ENCODE measurements at places on chromosomes 4 and X. TPM values are rescaled to one million over a fixed set of nuclear protein-coding genes. Genes with fewer than 3 reads are reported as not detected.
A peak's percentile ranks its signal among the peaks of the same experiment; 100 is the strongest.

DNA sequence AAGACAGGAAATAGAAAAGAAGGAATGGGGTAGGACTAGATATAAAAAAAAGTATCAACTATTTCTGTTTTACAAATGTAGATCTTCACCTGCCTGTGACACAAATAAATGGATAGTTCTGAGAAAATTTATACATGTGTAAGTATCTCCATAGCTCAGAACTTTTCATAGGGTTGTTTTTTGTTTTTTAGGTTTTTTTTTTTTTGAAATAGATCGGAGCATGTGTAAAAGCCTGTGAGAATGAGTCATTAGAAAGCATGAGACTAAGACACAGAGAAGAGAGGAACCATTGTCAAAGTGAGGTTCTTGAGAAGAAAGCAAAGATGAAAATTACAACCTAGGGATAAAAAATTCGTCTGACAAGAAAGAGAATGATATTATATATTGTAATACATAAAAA lies 481.6 kb downstream of the PABPC4L start:
- H3K4me3 ChIP-seq: no peak overlapping the region
- no peak overlapping the region for H3K27ac ChIP-seq
- H3K36me3 ChIP-seq: no peaks in the 10 kb centered on the region
- H3K27me3 ChIP-seq: no peaks in the 10 kb centered on the region

- peaks cover 13% of the 10 kb centered on the region for H3K4me1 ChIP-seq
- peak overlapping the region; percentile 46 for H3K27ac ChIP-seq
- no peaks in the 10 kb centered on the region for H3K36me3 ChIP-seq
- no peak overlapping the region for H3K4me3 ChIP-seq
- no peak for DNase-seq
Observed at GRCh38 chr4:38146383-38146782, 186.2 kb downstream of the PTTG2 start.

FAM47A gene
- not detected for total RNA-seq

DNA sequence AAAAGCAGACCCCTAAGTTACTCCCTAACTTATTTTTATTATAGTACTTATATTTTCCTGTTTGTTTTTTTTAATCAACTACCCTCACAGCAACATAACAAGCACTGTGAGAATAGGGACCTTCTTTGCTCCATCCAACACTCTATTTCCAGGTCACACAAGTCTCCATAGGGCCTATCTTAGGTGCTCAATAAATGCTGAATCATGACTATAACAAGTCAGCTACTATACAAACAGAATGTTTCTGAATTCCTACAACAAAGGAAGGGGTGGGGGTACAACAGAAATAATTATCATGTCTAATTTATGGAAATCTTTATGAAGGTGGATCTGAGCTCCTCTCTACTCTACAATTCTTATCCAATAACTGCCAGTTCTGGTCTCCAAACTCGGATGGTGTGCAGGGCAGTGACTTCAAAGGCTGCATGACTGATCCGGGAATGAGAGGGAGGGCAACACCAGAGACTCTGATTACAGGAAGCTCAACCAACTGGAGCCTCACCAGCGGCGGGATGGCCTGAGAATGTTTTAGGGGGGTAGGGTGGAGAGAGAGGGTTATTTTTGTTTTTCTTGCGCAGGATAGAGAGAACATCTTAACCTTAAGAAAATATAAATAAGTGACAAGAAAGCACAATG lies 71.1 kb downstream of the HADH start:
- H3K27ac ChIP-seq: no peak overlapping the region
- H3K27me3 ChIP-seq: peaks cover 12% of the 10 kb centered on the region
- no peak for DNase-seq
- H3K4me1 ChIP-seq: peaks cover 8% of the 10 kb centered on the region
- no peak overlapping the region for H3K4me3 ChIP-seq

DNA sequence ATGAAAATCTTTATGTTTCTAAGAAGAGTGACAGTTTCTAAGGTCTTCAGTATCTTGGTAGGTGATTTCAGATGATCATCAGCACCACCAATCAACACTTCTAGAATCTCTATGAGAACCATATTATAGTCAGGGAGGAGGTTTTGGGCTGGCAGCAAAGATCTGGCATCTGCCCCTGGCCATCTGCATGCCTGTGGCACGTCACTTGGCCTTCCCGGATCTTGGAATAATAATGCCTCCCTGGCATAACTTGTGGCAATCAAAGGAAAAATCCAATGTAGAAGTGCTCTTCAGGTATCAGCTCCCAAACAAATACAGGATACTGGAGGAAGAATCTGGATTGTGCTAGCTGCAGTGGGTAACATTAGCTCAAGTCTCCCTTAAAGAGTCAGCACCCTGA lies 57.3 kb downstream of the RASL11B start:
- DNase-seq: no peak
- no peak overlapping the region for H3K4me3 ChIP-seq
- no peaks in the 10 kb centered on the region for H3K27me3 ChIP-seq
- H3K36me3 ChIP-seq: no peaks in the 10 kb centered on the region
- H3K4me1 ChIP-seq: peaks cover 22% of the 10 kb centered on the region

GRCh38 chr4:138938366-138938690 lies 77.3 kb upstream of the NOCT start:
- H3K4me3 ChIP-seq: peak overlapping the region; percentile 5
- peaks cover 29% of the 10 kb centered on the region for H3K4me1 ChIP-seq
- H3K36me3 ChIP-seq: no peaks in the 10 kb centered on the region
- H3K27ac ChIP-seq: peak overlapping the region; percentile 23
